ENCODE measurements at places on chromosomes 4 and X.

DNA sequence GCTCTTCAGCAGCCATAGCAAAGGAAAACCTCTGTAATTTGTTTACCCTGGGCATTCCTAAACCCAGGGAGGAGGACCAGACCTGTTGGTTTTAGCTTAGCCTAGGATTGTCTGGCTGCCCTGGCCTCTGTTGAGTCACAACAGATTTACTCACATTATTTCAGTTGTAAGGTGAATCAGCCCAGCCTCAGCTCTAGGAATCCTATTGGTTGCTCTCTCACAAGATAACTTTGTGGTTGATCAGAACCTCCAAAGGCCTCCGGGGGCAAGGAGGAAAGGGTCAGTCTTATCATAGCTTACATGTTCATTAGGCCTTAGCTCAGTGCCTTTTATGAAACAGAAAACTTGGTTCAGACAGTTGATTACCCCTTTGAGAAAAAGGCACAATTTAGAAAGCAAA lies 41.0 kb downstream of the PDK3 start:
- no peak for DNase-seq

GRCh38 chr4:87851332-87851731 lies 18.6 kb downstream of the MEPE start:
- DNase-seq: no peak

GRCh38 chr4:100278567-100278966 lies 88.3 kb upstream of the DDIT4L start:
- DNase-seq: no peak

DNA sequence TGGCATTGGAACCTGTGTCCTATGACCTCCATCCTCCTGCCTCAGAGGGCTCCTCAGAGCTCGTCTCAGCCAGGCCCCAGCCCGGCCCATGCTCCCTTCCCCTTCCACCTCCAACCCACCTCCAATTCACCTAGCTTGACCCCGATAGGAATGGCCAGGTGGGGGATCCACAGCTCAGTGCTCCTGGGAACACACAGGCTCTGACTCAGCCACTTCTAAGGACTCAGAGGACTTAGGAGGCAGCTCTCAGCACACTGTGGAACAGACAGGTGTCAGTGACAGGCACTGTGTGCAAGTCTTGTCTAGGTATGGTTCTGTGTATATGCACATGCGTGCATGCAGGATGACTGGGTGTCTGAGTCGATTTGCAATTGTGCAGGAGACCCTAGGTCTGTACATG lies 44.8 kb downstream of the PJA1 start:
- DNase-seq: no peak

GRCh38 chr4:2732526-2732925 lies 23.6 kb downstream of the TNIP2 start:
- DNase-seq: no peak

- no peak for DNase-seq
These were observed 9.8 kb upstream of the DCLK2 start for GRCh38 chr4:150068300-150068960.
